Brain pericyte (primary cell): ENCODE measurements at places on chromosomes 7 and 10.

DNA sequence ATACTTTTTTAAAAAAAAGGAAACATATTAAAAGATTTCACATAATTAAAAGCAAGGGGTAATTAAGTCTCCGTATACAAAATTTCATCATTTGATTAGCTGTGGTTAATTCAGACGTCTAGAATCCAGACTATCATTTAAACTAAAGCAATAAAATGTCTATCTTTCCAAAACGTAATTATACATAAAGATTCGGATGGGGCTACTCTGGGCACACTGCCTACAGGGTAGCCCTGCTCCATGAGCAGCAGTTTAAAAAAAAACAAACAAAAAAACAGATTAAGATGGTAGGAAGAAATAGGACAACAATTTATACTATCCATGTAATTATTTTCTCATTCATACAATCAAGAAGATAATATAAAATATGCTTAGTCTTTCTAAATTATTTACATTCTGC is 96.0 kb downstream of the NRBF2 start:
- no peak for DNase-seq

DNA sequence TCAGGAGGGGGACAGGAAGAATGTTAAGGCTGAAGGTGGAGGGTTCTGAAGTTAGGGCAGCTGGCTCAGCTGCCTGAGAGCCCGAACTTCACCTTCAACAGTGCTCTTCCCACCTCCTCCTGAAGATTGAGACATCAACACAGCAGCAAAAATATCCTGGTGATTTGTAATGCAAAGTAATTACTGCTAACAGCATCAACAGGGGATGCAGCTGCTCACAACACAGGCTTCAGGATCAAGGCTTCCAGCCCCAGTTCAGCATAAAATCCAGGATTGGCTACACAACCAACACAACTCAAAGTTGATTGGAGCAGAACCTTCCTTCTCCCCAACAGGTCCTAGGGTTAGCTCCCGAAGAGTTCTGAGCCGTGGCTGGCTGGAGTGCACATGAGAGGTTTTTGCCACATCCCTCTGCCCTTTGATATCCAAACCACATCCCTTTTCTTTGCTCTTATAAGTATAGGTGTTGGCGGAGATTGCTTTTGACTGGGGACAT is 242.4 kb downstream of the KIAA1217 start:
- no peak for DNase-seq

DNA sequence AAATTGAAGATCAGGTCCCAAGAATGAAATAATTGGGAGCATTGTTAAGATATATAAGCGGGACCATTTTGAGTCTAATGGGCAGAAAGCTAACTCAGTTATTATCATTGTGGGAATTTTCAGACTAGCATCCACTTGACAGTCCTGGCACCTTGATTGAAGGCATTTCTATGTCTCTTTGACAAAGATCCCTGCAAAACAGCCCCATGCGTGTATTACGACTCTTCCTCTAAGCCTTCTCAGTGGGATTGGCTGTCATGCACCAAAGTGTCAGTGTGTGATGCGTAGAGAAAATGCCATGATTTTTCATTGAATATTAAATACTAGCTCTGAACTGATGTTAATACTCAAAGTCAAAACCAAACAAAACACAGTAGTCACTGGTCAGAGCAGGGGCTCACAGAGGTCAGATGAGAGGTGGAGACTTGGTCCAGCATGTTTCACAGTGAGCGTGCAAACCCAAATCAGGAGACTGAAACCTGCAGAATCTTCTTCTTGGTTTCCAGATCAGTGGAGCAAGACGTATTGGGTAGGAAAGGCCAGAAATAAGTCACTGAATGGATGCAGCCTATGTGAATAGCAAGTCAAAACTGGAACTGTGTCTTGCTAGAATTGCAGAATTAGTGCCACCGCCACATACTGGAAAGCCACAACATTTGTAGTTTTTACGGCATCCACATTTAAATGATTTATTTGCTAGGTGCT is 303.6 kb upstream of the AKR1E2 start:
- DNase-seq: no peak

DNA sequence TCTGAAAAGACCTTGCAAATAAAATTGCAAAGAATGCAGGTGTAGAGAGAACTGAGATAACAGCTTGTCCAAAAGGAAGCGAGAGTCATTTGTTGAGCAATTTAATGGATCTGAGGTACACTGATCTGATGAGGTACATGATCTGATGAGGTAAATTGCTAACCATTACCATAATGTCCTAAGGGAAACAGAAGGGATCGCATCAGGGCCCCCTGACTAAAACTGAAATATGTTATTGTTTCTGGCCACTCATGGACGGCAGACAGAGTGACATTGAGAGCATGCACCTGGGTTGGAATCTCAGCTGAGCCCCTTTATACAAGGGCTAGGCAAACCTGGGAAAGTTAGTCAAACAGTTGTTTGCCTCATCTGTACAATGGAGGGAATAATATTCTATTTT is 15.8 kb upstream of the PAPSS2 start:
- no peak for DNase-seq

DNA sequence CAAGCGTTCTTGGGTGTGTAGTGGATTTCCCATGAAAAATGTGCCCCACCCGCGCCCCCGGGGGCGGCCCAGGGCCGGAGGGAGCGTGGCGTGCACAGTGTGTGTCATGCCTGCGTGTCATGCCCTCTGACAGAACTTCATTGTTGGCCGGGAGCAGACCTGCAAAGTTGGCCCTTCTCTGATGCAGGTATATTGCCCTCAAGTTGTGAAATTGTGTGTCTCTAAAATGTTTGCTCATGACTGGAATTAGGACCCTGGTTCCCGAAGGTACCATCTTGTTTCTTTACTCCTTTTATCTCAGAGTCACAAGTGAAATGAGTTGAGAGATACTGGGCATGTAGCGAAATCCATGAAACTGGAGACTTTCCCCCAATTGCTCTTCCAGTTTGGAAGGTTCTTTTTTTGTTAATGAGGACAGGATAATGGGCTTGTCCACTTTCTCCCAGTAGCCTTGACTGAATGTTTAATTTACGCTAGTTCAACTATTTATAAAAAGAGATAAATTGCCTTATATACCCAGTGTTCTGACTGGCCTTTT is 26.2 kb downstream of the ADK start:
- no peak for DNase-seq
